NCI-H345 (cell line): ENCODE measurements at places on chromosomes 11 and 22.

- no peak for DNase-seq
Observed at GRCh38 chr11:104343578-104343977, 179.6 kb upstream of the PDGFD start.

DNA sequence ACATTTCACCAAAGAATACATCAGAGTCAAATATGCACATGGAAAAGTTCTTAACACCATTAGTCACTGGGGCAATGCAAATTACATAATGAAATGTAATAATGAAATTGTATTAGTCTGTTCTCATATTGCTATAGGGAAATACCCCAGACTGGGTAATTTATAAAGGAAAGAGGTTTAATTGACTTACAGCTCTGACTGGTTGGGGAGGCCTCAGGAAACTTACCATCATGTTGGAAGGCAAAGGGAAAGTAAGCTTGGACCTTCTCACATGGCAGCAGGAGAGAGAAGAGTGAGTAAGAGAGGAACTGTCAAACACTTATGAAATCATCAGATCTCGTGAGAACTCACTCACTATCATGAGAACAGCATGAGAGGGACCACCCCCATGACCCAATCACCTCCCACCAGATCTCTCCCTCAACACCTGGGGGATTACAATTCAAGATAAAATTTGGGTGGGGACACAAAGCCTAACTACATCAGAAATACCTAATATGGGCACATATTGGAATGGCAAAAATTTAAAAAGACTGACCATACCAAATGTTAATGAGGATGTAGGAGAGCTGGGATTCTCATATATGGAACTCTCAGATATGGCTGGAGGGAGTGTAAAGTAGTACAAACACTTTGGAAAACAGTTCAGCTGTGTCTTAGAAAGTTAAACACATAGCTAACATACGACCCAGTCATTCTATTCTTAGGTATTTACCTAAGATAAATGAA lies 65.1 kb upstream of the CD44 start:
- DNase-seq: no peak

GRCh38 chr11:87304412-87304811 lies 266.7 kb downstream of the TMEM135 start:
- DNase-seq: no peak

DNA sequence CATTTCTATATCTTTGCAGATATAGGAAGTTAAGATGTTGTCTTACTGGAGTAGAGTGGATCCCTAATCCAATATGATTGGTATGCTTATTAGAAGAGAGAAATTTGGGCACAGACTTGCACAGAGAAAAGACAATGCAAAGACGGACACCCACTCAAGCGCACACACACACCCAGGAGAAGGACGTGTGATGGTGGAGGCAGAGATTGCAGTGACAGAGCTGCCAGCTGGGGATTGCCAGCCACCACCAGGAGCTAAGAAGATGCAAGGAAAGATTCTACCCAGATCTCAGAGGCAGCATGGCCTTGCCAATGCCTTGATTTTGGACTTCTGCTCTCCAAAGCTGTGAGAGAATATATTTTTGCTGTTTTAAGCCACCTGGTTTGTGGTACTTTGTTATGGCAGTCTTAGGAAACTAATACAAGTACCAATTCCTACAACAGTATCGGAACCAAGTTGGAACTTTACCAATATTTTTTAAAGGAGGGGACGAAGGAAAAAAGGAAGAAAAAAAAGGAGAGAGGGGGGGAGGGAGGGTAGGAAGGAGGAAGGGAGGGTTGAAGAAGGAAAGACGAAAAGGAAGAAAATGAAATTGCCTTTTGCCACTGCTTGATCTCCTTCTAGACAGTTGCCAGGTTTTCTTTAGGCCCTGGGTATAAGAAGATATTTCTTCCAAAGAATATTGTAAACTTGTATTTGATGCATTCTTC lies 334.0 kb downstream of the BUD13 start:
- DNase-seq: no peak
